ENCODE measurements at places on chromosomes 1 and 21. TPM values are rescaled to one million over a fixed set of nuclear protein-coding genes. Genes with fewer than 3 reads are reported as not detected.

Gene CD48
- total RNA-seq, result 0.59 TPM

Gene MEX3A
- total RNA-seq, result 0.27 TPM

Gene SHISAL2A
- 0.10 TPM for total RNA-seq

Gene ACTA1
- total RNA-seq, result 13,671 TPM

Gene PTPRU
- 10.8 TPM for total RNA-seq

Gene SPRR2E
- total RNA-seq, result not detected

Gene PCBP3
- total RNA-seq, result 0.59 TPM

Gene BGLAP
- 0.85 TPM for total RNA-seq

Gene RSPO1
- total RNA-seq, result not detected

Gene CD52
- 4.4 TPM for total RNA-seq

Gene FAM20B
- total RNA-seq, result 53.3 TPM

Gene OR2L2
- total RNA-seq, result not detected

Gene CD1E
- 0.85 TPM for total RNA-seq

Gene NASP
- total RNA-seq, result 29.8 TPM

Gene UBE4B
- total RNA-seq, result 68.9 TPM

Gene LCE1D
- total RNA-seq, result not detected

Gene TXLNA
- 16.9 TPM for total RNA-seq

Gene PLA2G2F
- not detected for total RNA-seq

Gene TTC13
- 4.3 TPM for total RNA-seq

Gene CLCNKA
- total RNA-seq, result not detected

Gene PLPP3
- 84.3 TPM for total RNA-seq

Gene RABIF
- 5.7 TPM for total RNA-seq

Gene OMA1
- total RNA-seq, result 29.0 TPM

Gene EXO5
- total RNA-seq, result 4.1 TPM

Gene ISG20L2
- 12.2 TPM for total RNA-seq

Gene KRTAP12-2
- total RNA-seq, result not detected

Gene FAM72B
- 0.38 TPM for total RNA-seq

Gene MNDA
- total RNA-seq, result 3.2 TPM

Gene REN
- total RNA-seq, result not detected

Gene PODN
- 19.5 TPM for total RNA-seq

Gene CAMK2N1
- total RNA-seq, result 12.9 TPM

Gene MAP7D1
- 277 TPM for total RNA-seq

Gene CELA3B
- 1.2 TPM for total RNA-seq

Gene C1orf94
- not detected for total RNA-seq

Gene AADACL4
- not detected for total RNA-seq

Gene C1orf216
- 9.1 TPM for total RNA-seq

Gene TNFAIP8L2
- total RNA-seq, result 1.2 TPM

Gene CD2
- total RNA-seq, result 0.20 TPM

Gene LAMB3
- 4.0 TPM for total RNA-seq

Gene SPRR3
- total RNA-seq, result not detected

Gene CATSPERE
- total RNA-seq, result 0.26 TPM

Gene HIPK1
- 62.6 TPM for total RNA-seq

Gene SEC16B
- 2.4 TPM for total RNA-seq

Gene NBPF4
- total RNA-seq, result not detected
